ENCODE measurements at places on chromosomes 5 and 9.
A peak's percentile ranks its signal among the peaks of the same experiment; 100 is the strongest.

GRCh38 chr5:111618623-111619271 is 106.4 kb upstream of the STARD4 start:
- no peak for DNase-seq

DNA sequence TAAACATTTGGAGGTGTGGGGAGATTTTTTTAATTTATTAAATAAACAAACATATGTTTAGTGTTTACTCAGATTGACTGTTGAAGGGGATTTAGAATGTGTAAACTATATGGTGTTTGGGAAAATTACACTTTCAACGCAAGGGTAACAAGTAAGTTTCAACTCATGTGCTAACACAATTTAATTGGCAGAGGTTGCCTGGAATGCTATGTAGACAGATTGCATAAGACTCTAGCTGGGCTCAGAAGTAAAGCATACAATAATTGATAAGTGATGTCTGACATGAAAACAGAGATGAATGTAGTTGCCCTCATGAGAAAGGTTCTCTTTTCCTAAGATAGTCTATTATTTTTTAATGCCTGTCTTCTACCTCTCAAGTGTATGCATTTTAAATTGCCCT is 617.4 kb downstream of the KCTD16 start:
- no peak for DNase-seq

GRCh38 chr9:21686738-21687137 is 115.7 kb upstream of the MTAP start:
- no peak for DNase-seq

- peak; percentile 17 for DNase-seq
Observed at GRCh38 chr9:125190361-125190801, 778 bp upstream of the PPP6C start.

GRCh38 chr5:83255268-83255667 is 177.9 kb downstream of the XRCC4 start:
- no peak for DNase-seq

DNA sequence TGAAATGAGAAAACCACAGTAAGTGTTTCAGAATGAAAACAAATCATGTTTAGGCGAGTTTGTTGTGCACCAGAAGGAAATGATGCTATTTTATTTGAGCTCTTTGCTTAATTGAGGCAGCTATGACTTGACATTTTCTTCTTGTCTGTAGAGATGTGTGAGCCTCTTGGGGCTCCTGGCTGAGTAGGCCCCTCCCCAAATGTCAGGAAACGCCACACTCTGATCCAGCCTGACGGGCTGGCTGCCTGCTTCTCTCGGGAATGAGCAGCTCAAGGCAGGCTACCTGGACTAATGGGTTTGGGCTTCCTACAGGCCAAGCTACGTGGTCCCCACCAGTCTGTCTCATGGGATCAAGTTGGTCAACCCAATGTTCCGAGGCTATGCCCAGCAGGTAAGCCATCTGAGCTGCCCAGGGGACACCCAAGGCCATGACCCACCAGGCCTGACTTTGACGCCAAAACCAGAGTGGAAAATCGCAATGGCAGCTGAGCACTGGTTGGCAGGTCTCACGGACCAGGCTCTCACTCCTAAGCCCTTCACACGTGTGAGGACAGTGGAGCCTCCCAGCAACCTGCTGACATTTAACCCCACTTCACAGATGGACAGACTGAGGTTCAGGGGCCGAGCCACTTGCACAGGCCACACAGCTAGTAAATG is 29.9 kb downstream of the USP20 start:
- no peak for DNase-seq

DNA sequence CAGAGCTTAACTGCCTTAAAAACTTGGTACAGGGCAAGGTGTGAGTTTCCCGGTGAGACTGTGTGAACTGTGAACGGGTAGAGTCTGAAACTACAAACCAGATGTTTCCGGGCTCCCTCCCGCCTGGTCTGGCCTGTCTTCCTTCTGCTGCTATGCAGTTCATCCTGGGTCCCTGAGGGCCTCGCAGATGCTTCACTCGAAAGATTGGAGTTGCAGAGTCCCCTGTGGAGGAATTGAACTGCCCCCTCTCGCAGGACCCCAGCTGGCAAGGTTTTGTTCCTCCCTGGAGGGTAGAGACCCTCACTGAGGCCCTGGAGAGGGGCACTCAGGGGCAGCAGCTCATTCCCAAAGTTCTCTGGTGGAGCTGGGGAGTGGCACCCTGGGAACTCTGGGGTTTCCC is 533 bp downstream of the DCANP1 start:
- DNase-seq: no peak

GRCh38 chr9:97524424-97524823 is 23.0 kb downstream of the TMOD1 start:
- DNase-seq: no peak

DNA sequence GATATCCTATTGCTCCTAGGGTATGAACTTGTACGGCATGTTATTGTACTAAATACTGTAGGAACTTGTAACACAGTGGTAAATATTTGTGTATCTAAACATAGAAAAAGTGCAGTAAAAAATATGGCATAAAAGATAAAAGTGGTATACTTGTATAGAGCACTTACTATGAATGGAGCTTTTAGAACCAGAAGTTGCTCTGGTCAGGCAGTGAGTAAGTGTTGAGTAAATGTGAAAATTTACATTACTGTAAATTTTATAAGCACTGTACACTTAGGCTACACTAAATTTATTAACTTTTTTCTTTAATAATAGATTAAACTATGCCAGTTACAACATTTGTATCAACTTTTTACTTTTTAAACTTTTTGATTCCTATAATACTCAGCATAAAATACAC is 109.1 kb downstream of the ZCCHC7 start:
- no peak for DNase-seq

DNA sequence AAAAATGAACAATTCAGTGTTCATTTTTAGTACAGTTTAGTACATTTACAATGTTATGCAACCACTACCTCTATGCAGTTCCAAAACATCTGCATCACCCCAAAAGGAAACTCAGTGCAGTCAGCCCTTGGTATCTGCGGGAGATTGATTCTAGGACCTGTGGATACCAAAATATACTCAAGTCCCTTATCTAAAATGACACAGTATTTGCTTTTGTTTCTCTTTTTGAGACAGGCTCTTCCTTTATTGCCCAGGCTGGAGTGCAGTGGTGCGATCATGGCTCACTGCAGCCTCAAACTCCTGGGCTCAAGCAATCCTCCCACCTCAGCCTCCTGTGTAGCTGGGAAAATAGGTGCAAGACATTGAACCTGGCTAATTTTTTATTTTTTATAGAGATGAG is 114.0 kb downstream of the PIP5K1B start:
- DNase-seq: no peak

DNA sequence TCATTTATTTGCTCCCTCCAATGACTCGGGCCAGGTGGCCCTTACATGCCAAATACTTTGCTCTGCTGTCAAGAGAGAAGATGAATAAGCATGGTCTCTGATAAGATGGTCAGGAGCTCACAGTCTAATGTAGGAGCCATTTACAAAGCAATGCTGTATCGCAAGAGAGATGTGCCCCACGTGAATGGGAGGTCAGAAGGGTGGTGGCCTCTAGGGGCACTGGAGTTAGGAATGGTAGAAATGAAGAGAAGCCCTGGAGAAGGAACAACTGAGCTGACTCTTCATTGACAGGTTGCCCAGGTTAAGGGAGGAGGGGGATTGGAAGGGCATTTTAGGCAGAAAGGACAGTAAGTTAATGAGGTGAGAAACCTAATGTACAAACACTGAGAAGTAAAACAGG is 286.5 kb downstream of the KCTD16 start:
- peak; percentile 18 for DNase-seq

DNA sequence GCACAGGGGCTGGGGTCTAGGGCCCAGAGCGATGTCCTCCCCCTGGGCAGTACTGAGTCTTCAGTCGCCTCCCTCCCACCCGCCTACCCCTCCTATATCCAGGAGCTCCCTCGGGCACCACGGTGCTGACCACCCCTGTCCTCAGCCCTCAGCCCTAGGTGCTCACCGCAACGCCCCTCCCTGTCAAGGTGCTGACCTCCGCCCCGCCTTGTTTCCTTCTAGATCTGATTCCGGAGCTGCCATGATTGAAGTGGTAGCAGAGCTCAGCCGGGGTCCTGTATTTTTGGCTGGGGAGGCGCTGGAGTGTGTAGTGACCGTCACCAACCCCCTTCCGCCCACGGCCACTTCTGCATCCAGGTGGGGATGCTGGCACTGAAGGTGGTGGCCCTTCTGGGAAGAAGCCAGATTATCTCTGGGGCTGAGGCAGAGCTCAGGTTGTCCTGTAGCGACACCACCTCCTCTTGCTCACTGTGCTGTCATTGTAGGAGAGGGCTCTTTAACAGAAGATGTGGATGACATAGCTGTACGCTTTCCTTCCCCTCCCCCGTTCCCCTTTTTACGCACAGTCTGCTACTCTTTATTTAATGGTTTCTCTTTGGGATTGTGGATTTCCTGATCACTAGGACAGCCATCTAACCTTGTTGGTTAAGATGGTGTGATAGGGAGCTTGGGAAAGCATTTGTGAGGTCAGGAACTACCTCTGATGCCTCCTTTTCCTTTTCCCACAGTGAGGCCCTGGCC is 598 bp downstream of the RGP1 start:
- no peak for DNase-seq

GRCh38 chr5:169242849-169243186 is 58.1 kb downstream of the SLIT3 start:
- DNase-seq: no peak

DNA sequence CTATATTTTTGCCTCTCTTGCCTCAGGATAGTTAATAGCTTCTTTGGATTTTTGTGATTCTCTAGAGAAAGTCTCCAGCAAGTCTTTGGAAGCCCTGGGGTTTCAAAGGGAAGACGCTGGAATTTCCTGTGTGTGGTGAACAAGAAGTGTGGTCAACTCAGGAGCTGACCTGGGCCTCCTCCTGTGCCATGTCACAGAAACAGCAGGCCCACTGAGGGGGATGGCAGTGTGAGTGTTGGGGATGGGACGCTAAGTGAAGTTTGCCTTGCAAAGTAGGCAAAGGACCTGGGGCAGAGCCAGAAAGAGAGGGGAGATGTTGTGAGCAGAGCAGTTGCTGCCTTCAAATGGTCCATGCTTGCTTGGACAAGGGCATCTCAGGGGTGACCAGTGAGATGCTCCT is 226.3 kb downstream of the DMRT2 start:
- no peak for DNase-seq

- DNase-seq: no peak
Observed at GRCh38 chr9:133615186-133615585, 6.0 kb upstream of the FAM163B start.

- DNase-seq: no peak
Observed at GRCh38 chr5:154449786-154450185, 4.0 kb downstream of the SAP30L start.

GRCh38 chr5:30551618-30552017 is 641.9 kb upstream of the CDH6 start:
- DNase-seq: no peak

DNA sequence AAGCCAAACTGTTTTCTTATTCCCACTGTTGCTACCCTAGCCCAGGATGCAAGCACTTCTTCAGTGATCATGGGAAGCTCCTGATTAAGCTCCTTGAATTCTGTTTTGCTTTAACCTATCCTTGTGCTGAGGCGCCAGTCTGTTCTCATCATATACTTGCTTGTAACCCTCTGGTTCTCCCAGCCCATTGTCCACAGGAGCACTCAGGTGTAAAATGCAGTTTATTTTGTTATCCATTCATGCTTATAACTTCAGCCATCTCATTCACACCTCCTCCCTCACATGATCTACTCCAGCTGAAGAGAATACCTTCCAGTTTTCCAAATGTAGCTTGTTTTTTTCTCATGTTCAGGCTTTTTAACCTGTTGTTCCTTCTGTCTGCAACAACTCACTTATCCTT is 402.1 kb upstream of the BRINP1 start:
- no peak for DNase-seq

DNA sequence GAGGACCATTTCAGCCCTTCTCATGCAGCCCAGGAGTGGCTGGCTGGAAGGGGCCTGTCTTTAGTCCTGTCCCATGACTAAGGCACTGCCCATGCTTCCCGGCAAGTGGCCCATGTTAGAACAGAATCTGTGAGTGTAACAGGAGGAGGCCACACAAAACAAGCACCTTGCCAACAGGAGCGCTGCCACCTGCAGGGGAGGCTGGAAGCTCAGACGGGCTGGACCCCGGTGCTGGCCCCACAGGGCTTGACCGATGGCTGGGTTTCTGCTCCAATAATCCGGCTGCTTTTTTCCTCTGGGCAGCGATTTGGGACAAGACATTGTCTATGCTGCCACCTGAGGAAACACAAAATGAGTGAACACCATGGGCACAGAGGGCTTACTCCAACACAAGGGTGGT is 28.4 kb downstream of the ANKS6 start:
- DNase-seq: no peak

- no peak for DNase-seq
Observed at GRCh38 chr5:1405539-1406530, 39.4 kb downstream of the SLC6A3 start.

DNA sequence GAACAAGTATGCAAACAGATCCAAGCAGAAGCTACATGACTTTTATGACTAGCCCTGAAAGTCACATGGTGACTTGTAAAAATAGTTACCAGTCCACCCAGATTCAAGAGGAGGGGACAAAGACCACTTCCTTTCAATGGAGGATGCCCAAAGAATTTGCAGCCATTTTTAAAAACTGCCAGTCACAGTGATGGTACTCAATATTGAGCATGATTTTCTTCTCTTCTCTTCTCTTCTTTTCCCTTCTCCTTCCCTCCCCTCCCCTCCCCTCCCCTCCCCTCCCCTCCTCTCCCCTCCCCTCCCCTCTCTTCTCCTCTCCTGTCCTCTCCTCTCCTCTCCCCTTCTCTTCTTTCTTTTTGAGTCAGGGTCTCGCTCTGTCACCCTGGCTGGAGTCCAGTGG is 286.9 kb downstream of the PARP8 start:
- no peak for DNase-seq

GRCh38 chr9:130906735-130907416 is 10.3 kb upstream of the QRFP start:
- peak; percentile 80 for DNase-seq

- no peak for DNase-seq
Observed at GRCh38 chr5:66637994-66638393, 41.8 kb downstream of the MAST4 start.

DNA sequence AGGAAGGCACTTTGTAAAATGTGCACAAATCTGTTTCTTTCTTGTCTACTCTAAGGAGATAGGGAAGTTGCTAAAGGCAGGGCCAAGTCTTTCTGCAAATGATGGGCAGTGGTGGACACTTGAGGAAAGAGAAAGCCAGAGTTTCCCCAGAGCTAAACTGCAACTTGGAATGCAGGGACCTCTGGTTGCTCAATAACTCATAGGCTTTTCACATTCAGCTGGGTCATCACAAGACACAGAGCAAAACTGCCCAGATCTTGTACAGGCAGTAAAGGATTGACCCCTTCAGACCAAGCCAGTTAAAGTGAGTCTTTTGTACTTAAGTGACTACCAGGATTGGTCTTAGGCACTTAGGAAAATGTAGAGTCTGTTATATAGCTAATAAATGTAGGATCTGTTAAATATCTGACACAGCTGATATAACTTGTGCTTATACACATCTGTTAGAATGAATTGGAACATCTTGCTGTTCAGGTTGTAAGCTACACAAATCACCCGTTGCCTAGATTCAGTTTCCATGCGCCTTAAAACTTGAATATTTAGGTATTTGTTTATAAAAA is 13.5 kb upstream of the AGXT2 start:
- no peak for DNase-seq

- DNase-seq: peak; percentile 15
Observed at GRCh38 chr9:99822806-99823591, 1.3 kb downstream of the NR4A3 start.

Measured in SK-N-DZ (cell line).